ENCODE measurements at places on chromosomes 12 and 14. TPM values are rescaled to one million over a fixed set of nuclear protein-coding genes. Genes with fewer than 3 reads are reported as not detected.

FBRSL1 gene
- 5.7 TPM for total RNA-seq

GRCh38 chr14:20657216-20658211 is 16.0 kb upstream of the OR6S1 start:
- peak; percentile 82 for DNase-seq

DNA sequence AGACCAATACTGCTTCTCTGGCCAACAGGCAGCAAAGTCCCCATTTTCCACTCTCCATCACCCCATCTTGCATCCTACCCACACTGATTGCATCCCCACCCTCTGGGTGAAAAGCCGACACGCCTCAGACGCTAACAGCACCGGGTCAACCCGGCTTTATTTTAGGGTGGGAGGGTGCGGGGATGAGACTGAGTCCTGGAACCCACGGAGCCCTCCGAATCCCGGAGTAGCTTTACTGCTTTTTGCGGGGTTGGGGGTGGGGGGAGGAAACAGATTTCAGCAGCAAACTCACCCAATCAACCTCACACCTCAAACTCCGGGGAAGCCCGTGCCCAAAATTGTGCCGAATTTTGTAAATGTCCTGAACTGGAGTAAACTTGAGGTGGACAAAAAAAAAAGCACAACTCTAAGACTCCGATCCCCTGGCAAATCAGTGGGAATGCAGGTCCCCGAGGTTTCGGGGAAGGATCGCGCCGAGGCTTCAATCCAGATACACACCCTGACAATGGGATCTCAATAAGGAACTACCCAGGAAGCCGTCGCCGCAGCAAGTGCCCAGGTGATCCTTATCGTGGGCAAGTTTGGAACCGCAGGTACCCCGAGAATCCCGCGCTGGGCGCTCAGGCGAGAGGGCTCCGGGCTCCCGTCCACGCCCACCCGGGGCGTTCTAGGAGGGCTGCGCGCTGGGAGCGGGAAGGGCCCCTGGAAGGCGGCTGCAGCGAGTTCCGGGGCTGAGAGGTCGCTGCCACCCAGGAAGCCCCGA is 1.1 kb downstream of the GCH1 start:
- DNase-seq = no peak

SPTB gene
- 1.9 TPM for total RNA-seq

DNA sequence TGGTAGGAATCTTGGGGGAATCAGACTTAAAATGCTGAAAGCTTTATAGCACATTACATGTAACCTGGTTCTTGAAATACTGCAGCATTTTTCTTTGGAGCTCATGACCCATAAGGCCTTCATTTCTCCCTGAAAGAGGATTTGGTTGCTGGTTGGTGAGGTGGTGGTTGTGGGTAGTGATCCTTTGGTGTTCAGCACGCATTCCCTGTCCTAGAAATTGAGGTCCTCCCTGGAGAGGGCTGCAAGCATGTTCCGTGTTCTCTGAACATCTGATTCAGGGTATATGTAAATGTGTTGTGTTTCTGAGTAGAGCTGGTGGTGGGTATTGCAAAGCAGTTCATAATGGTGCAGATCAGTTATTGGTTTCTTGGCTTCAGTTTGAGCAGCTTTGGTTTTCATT is 2.0 kb downstream of the SCN8A start:
- no peak for DNase-seq

GRCh38 chr12:71768900-71769299 is 14.2 kb downstream of the RAB21 start:
- no peak for DNase-seq

GRCh38 chr14:35374263-35374712 is 30.3 kb downstream of the NFKBIA start:
- peak; percentile 90 for DNase-seq

TRHDE gene
- total RNA-seq = 18.2 TPM

- DNase-seq = no peak
Observed at GRCh38 chr12:6826125-6826733, 2.0 kb upstream of the P3H3 start.

Measured in HT1080 (cell line).